Naive thymus-derived CD8-positive, alpha-beta T cell (primary cell): ENCODE measurements at places on chromosomes 4 and X.

DNA sequence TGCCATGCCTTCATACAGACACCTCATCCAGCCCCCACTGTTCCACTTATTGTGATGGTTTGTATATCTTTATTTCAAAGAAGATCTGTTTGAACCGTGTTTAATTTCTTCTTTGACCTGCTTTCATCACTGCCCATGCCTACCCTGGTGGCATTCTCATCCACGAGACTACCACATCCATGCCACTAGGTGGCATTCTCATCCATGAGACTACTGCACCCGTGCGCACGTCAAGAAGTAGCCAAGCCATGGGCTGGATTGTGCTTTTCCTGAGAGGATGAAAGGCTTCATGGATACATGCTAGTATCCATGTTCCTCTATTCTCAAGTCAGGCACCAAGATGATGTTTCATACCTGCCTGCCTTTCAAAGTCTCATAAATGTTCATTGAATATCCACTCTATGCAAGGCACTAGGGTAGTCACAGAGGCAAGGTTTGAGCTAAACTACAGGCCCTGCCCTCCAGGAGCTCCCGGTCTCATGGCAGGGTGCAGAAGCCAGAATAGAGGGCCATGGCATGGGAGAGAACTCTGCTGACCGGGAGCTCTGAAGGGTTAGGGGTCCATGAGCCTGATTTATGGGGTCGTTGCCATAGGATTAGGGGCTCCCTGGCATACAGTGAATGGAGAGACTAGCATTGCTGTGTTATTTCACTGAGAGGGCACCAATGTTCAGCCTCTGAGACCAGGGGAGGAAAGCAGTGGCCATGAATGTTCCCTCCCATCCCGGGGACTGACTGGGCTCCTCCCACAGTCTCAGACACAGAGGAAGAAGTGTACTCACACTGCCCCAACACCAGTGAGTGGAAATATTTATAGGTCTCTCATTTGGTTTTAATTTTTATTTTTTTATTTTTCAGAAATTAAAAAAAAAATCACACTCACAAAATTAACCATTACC, 24.8 kb upstream of the EOLA2 start:
- DNase-seq = no peak

DNA sequence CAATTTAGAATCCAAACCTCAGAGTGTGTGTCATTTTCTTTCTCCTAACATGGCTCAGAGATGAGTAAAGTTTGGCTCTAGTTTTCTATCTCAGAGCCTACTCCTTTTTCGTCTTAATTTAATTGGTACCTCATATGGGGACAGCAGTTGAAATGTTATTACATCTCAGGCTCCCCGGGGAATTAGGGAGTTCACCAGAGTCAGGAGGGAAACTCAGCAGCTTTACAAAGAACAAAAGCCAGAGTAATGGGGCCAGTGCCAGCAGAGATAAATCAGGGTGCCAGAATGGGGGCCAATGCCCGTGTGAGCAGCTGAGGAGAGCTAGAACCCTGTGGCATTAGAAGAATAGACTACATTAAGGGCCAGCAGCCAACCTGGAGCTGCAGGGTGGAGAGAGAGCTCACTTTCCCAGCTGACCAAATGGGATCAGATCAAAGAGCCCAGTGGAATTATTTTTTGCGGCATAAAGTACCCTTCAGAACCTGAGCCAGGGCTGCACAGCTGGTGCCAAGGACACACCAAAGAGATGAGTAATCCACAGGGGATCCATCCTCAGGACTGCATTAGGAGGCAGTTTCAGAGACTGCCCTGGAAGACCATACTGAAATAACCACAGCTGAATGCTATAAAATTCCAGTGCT, 207.1 kb upstream of the DKK2 start:
- no peak for DNase-seq

DNA sequence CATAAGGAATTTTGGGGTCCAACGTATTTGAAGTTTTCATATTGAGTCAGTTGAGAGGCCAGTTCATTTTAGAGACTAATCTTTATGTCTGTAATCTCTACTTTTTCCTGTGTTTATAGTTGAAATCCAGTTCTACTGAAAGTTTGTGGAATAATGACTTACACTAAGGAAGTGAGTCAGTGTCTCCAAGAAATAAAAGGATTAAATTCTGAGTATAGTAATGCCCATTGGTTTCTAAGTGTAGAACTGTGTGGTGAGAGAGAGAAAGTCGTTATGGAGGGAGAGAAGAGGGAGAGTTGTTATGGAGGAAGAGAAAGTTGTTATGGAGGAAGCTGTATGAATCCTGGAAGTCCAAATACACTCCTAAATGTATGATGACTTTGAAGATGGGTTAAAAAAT, 264.6 kb upstream of the HAND2 start:
- no peak for DNase-seq

DNA sequence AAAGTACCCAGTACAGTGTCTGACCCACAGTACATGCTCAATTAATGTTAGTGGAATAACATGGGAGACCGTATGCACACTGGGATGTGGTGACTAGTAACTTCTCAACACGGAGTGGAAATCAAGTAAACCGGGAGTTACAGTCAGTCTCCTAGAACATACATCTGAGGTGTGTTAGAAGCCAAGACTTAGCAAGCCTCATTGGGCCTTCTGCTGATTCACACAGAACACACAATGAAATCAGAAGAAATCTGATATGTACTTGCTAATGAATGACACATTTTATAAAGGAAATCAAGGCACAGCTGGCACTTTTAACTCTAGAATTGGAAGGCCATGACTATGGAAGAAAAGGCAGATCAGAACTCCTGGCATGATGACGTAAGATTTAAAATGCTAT, 13.0 kb downstream of the TRAPPC2 start:
- no peak for DNase-seq

DNA sequence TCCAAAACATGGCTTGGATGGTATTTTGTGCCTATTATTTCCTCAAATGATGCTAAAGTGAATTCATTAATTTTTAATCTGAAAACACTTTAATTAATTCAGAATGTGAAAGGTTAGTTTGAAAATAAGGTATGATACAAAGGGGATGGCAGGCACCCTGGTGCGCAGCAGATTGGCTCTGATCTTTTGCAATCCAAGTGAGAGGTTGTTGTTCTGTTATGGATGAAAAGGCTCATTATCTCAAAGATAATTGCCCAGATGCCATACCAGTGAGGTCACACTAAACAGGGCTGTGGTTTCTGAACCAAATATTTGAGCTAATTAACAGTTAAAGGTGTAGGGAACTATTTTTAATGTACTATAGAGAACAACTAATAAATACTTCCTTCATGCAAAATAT, 504.9 kb downstream of the RAPGEF2 start:
- DNase-seq = no peak

- DNase-seq = no peak
These were observed 915.5 kb upstream of the EPHA5 start for GRCh38 chr4:66585767-66586166.

GRCh38 chr4:72568959-72569718, at the start of gene ADAMTS3:
TSS of gene ADAMTS3 (minus strand) at chr4:72569221. CDS start at chr4:72568762, 459 bp downstream.
- no peak for DNase-seq

DNA sequence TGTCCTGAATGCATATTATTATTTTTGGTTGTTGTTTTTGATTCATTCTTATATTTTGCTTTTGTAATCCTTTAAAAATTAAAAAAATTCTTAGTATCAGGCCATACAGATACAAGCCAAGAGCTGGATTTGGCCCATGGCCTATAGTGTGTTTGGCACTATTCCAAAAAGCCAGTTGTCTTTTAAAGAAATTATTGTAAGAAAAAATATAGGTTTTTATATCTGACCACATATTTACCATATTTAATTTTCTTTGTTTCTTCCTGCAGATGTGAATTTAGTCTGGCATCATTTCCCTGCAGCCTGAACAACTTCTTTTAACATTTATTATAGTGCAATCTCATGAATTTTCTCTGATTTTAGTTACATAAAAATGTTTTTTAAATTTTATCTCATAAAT, 652.8 kb upstream of the NR3C2 start:
- no peak for DNase-seq

GRCh38 chrX:57367649-57368048, 81.1 kb downstream of the FAAH2 start:
- no peak for DNase-seq

GRCh38 chr4:147220833-147221232, 260.1 kb upstream of the EDNRA start:
- DNase-seq = no peak

DNA sequence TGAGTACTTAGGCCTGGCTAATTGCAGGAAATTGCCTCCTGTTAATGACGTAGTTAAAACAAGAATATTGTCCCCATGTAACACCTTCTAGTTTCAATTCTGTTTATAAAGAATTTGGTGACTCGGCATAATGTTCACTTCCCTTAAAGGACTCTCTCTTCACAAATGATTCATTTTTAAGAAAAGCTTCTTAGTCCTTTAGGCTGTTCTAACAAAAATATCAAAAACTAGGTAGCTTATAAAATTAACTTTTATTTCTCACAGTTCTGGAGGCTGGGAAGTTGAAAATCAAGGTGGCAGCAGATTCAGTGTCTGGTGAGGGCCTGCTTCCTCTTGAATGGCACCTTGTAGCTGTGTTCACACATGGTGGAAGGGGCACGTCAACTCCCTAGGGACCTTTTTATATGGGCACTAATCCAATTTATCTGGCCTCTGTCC, 23.8 kb downstream of the COL25A1 start:
- no peak for DNase-seq

DNA sequence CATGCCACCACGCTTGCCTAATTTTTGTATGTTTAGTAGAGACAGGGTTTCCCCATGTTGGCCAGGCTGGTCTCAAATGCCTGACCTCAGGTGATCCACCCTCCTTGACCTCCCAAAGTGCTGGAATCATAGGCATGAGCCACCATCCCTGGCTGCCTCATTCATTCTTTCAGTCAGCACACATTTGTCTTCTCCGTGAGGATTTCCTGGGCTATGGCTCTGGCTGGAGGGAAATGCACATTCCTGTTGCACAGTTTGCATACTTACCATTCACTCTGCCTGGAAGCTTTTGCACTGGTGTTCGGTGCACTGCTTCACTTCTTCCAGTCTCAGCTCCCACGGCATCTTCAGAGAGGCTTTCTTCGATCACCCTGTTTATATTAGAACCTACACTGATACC, 267.8 kb downstream of the STIM2 start:
- no peak for DNase-seq

- DNase-seq = no peak
These were observed 83.7 kb downstream of the FAT4 start for GRCh38 chr4:125398263-125399002.

GRCh38 chr4:38785901-38786402, 3.2 kb upstream of the TLR10 start:
- DNase-seq = no peak

DNA sequence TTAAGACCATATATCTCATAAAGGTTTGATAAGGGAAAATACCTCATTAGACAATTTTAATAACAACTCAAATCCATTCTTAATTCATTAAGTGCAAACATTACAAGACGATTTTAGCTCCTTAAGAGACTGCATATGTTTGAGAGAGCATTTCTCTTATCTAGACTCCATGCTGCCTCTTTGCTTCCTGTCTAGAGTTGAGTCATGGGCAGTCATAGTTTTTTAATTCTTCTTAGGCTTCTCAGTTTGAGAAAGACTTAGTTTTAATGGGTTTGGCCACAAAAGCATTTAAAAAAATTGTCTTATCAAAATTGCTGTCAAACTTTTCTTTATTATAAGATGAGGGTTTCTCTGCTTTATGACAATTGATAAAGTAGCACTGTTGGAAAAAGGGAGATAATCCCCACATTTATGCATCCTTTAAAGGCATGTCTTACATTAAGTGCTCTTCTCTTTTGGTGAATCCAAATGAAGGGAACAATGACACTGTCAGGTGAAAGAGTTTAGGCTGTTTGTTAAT, 713.4 kb downstream of the PCDH18 start:
- DNase-seq = no peak

DNA sequence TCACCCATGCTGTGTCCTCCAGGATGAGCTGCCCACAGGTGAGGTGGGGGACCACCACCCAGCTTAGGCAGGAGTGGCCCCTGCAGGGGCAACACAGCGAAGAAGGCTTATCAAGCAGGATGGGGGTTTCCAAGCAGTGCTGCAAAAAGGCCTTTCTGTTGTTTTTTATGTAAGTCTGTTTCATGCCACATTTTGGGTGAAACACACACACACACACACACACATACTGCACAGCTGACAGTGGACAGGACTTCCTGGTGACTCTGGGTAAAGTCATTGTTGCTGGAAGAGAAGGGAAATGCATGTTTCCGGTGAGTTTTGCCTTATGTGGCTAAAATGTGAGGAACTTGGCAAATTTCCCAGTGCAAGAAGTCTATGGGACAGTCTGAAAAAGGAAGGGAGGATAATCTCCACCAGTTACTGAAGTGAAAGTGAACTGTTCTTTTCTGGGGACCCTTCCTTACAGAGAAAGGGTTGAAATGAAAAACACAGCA, 119.2 kb downstream of the IRF2 start:
- peak; percentile 53 for DNase-seq

DNA sequence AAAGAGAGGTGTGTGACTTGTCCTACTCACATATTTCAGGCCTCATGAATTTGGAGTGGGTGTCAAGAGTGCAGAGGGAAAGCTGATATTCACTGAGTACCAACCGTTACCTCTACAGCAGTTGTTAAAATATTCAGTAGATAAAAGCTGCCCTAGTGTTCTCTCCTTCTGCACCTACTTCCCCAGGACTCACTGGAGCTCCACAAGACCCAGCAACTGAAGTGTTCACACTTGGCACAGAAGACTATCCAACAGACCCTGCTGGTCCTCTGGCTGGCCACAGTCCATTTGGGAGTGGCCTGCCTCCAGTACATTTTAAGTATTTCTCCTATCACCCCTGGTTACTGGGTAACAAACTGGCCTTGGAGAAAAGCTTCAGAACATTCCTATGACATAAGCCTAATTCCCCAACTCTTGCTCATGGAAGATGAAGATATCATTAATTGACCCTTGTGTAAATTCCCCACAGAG, 70.8 kb downstream of the PPARGC1A start:
- DNase-seq = no peak

DNA sequence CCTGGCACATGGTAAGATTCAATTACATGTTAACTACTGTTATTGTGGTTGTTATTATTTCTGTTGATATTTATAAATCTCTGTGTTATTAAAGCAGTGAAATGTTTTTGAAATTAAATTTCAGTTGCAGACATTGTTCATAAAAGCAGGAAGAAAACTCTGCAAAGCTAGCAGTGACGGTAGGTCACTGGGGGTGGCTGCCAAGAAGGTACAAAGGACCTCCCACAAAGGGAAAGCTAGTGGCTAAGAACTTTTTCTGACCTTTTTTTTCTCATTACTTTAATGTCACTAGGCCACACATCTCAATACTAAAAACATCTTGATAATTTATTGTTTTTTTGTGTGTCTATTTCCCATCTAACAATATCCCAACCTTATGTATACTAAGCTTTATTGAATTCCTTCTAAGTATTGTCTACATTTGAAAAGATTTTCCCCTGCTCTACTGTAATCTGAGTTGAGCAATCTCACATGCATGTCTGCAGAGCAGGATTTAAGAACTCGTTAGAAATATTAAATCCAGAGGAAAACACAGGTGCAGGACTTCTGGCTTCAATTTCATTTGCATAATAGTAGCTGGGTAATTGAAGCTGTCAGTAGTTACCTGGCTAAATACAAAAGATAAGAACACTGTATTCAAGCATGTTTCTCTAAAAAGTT, 197.3 kb downstream of the CFAP299 start:
- no peak for DNase-seq
